ENCODE measurements at places on chromosomes 3 and 15.

DNA sequence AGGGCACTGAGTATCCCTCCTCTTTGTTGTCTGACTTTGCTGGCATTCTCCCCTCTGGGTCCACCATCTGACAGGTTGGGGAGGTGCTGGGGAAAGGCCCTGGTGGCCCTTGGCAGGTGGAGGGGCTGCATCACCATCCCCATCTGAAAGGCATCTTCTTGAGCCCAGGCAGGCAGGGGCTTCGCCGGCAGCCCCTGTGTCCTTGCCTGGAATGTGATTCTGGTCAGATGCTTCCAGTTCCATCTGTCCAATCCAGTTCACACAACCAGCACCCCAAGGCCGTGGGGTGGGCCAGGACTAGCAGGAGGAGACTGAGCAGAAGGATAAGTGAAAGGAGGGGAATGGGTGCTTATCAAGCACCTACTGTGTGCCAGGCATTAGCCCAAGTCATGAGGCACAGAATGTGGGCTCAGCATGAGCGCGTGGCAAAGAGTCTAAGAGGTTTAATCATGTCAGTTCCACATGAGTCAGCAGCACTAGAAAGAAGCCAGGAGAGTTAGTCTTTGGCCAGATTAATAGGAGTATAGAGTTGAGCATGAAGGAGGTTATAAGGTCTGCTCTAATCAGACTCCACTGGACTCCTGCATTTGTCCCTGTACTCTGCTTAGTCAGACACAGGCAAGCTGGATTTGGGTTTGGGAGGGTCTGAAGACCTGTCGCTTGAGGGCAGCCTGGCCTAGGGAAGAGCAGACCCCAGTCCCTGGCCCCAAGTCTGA lies 10.5 kb upstream of the TXNRD3 start:
- no peak for DNase-seq

- no peak for DNase-seq
Observed at GRCh38 chr15:58724466-58724865, 25.0 kb downstream of the ADAM10 start.

DNA sequence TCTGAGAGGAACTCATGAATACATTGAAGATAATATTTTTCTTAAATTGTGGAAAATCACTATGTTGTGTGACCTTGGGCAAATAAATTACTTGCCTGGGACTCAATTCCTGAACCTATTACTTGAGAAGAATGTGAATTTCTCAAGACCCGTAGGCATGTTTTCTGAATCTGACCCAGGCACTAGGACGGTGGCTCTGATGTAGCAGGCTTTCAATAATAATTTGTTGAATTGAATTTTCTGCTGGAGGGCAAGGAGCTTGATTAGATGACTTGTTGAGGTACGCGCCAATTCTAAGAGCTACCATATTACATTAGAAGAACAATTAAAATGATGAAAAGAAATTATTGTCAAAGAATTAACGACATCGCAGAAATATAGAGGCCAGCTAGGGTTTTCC lies 150.2 kb upstream of the LRRC3B start:
- DNase-seq, result no peak

DNA sequence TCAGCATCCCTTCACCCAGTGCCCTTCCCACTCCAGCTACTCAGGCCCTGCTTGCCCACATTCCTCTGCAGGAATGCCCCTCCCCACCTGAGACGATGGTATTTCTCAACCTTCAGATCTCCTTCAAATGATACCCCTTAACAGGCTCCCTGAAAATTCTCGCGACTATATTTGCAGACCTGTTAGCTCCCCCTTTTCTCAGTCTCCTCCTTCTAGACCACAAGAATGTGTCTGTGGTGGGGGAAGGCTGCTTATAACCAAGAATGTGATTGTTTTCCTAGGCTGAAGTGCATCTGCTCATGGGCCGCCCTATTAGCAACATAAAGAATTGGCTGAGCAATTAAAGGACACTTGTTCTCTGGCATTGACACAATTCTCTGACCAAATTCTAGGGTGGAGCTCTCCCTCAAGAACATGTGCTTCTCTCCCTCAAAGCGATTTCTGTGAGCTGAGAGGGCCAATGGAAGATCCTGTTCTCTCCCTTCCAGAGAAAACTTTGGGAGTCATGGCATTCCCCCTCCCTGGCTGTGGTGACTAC lies 19.1 kb upstream of the LIMD1 start:
- no peak for DNase-seq

GRCh38 chr15:80584973-80585525 lies 110.1 kb upstream of the ABHD17C start:
- DNase-seq, result no peak

DNA sequence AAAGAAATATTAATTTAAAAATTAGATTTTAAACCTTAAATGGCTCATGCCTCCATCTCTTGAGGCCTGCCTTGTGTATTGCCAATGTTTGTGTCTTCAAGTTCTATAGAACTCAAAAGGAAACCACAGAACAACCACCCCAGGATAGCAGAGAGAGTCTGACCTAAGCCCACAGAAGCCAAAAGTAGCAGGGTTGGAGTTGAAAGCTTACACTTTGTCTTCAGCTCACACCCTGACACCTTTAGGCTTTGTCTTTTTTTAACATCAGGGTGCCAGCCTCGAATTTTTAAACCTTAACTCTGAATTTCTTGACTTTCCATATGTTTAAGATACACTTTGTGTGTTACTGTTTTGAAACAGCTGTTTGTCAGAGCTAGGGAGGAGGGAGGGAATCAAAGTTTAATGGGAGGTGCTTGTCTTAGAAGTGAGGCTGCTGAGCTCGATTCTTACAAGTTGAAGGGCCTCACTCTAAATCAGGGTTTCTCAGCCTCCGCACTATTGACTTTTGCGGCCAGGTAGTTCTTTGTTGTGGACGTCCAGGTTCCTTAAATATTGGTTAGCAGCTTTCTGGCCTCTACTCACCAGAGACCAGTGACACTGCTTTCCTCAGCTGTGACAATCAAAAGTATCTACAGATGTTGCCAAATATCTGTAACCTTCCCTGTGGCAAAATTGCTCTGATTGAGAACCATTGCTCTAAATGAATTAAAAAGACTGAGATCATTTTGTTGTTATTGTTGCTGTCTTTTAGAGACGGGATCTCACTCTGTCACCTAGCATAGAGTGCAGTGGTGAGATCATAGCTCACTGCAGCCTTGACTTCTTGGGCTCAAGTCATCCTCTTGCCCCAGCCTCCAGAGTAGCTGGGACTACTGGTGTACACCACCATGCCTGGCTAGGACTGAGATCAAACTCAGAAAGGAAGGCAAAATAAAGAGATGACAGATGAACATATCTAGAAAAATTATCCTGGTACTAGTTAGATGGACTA lies 139.2 kb upstream of the EOMES start:
- no peak for DNase-seq
